ENCODE measurements at places on chromosomes 7 and 10.

- DNase-seq, result no peak
Measured at GRCh38 chr10:81873932-81874816, 820 bp upstream of the NRG3 start.

DNA sequence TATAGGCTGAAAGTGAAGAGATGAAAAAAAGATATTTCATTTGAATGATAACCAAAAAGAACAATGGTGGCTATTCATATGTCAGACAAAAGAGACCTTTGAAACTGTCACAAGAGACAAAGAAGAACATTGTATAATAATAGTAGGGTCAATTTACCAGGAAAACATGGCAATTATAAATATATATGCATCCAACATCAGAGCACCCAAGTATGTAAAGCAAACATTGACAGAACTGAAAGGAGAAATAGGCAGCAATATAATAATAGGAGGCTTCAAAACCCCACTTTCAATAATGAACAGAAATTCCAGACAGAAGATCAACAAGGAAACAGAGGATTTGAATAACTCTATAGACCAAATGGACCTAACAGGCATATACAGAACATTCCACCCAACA is 876.2 kb downstream of the GRID1 start:
- DNase-seq, result no peak

DNA sequence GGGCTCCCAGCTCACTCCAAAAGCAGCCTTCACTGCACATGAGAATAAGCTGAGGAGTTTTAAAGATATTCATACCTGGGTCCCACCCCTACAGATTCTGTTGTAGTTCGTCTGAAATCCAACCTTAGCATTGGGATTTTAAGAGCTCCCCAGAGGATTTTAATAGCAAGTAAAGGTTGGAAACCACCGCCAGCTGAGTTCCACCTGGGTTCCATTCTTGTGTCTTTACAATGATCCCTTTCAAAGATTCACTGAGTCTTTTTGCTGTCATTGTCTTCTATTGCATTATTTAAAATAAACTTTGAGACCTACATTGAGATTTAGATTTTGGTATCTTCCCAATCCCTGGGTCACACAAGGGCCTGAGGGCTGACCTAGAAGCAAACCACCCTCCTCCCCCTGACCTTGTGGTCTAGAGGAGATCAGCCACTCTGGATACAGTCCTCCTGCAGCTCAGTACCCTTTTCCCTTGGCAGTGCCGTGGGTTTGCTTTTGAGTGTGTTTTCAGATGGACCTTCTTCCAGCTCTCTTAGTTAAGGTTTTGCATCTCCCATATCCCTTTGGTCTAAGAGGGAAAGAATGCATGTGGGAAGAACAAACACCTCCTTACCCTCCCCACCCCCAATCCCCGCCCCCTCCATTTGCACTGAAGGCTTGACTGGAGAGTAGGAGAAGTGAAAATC is 22.6 kb upstream of the SIRT1 start:
- DNase-seq, result no peak

DNA sequence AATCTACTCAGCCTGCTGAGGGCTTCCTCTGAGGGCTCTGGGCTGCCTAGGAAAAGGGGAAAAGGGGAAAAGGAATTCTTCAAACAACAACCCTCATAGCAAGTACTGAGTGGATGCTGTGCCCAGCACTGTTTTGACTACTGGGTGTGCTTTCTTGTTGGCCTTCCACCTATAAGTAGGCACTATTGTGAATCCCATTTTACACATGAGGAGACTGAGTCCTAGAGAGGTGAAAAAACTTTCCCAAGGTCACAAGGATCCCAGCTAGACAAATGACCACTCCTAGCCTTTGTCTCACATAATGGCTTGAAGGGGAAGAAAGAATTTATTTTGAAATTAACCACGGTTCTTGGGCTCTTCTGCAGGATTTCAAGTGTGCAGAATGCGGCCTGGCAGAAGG is 17.1 kb downstream of the FGF8 start:
- no peak for DNase-seq
